ENCODE measurements at places on chromosomes 3 and 15. TPM values are rescaled to one million over a fixed set of nuclear protein-coding genes. Genes with fewer than 3 reads are reported as not detected.

GRCh38 chr3:126664591-126665214, 9.8 kb upstream of the TXNRD3 start:
- no peak for DNase-seq

GRCh38 chr3:11386465-11387113, 114.4 kb downstream of the ATG7 start:
- DNase-seq = no peak

DNA sequence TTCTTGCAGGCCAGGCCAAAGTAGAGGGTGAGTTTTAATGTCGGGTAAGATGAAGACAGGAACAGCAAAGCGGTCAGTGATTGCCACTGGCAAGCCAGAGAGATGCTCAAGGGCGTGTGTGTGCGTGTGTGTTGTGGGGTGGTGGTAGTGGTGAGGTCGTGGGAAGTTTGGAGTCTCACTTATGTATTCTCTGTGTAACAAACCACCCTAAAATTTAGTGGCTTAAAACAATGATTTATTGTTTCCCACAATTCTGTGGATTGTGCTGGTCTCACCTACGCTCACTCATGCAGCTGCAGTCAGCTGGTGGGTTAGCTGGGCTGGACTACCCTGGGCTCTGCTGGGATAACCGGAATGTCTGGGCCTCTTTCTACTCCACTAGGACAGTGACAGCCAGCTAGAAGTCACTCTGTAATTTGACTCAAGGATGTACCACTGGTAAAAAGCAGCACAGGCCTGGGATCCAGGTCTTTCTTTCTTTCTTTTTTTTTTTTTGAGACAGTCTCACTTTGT, 50.9 kb upstream of the BHLHE40 start:
- DNase-seq = no peak

Gene STARD5
- 1.9 TPM for polyA plus RNA-seq

GRCh38 chr3:10505791-10506585, 602 bp upstream of the ATP2B2 start:
- DNase-seq = no peak

DNA sequence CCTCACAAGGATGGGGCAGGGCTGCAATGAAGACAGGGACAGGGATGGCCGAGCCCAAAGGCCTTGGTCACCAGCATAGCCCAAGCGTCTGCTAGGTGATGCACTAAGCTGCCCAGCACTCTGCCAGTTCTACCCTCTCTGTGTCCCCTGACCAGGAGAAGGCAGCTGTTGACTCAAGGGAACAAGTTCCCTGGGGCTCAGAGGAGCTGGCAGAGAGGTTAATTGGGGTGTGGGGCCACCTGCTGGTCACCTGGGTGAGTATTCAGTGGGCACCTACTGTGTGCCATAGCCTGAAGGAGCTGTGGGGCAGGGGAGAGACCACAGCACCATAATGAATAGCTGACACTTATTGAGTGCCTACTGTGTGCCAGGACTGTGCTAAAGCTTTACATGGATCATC, 22.0 kb upstream of the DOCK3 start:
- peak; percentile 40 for DNase-seq

Gene DNAH12
- polyA plus RNA-seq = not detected

Measured in CD4-positive, alpha-beta memory T cell (primary cell).